ENCODE measurements at places on chromosomes 12 and 14.

- DNase-seq, result no peak
Observed at GRCh38 chr12:10400829-10401228, 8.7 kb downstream of the KLRC4 start.

GRCh38 chr12:65859519-65859918 lies 35.2 kb downstream of the HMGA2 start:
- DNase-seq, result no peak

DNA sequence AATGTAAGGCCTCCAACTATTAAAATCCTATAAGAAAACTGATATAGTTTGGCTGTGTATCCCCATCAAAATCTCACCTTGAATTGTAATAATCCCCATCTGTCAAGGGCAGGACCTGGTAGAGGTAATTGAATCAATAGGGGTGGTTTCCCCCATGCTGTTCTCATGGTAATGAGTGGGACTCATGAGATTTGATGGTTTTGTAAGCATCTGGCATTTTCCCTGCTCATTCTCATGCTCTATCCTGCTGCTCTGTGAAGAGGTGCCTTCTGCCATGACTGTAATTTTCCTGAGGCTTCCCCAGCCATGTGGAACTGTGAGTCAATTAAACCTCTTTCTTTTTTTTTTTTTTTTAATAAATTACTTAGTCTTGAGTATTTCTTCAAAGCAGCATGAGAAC lies 31.9 kb downstream of the TSPAN19 start:
- DNase-seq, result no peak

- DNase-seq, result no peak
Observed at GRCh38 chr14:89652352-89652751, 235.3 kb upstream of the FOXN3 start.

DNA sequence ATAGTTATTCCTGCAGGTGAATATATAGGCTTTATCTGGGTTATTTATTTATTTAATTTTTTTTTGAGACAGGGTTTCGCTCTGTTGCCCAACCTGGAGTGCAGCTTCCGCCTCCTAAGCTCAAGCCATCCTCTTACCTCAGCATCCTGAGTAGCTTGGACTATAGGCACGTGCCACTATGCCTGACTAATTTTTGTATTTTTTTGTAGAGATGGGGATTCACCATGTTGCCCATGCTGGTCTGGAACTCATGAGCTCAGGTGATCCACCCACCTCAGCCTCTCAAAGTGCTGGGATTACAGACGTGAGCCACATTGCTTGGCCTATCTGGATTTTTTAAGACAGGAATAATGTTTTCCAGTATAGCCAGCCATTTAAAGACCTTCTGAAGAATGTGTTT lies 2.0 kb downstream of the RAN start:
- no peak for DNase-seq

DNA sequence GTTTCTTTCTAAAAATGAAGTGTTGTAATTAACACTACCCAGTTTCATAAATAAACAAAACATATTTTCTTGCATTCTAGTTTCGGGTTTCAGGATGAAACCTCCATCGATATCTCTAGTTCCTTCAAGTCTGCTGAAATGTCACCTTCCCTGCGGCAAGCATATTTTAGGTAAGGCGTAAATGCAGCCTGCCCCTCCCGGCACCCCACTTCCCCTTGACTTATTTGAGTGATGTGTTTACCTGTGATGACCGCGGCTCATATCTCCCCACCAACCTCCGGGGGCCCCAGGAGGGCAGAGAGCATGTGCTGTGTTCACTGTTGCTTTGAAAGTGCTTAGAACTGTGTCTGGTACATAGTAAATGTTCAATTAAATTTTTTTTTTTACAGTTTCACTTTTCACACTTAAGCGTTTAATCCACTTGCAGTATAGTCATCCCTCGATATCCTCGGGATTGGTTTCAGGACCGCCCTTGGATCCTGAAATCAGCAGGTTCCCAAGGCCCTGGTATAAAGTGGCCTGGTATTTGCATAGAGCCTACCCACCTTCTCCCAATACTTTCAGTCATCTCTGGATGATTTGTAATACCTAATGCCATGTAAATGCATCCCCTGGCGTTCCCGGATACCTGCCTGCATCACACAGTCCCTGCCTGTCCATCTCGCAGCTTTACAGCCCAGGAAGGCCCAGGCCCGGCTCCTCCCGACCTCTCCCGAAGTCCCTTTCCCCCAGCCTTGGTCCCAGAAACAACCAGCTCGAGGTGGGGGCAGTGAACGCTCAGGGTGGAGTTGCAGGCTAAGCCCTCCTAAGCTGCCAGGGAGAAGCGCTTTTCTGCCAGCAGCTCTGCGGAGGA lies 40.2 kb upstream of the FBRSL1 start:
- DNase-seq, result no peak

DNA sequence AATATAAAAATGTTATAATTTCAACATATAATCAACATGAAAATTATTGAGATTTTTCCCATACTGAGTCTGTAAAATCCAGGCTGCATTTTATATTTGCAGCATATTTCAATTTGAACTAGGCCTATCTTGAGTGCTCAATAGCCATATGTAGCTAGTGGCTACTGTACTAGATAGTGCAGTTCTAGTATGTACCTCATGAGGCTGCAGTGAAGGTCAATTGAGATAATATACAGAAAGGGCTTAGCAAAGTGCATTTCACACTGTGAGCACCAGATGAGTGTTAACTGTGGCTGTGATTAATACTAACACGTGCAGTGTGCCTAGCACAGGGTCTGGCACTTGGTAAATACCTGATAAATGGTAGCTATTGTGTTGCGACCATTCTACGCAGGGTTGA lies 5.4 kb upstream of the SLC22A17 start:
- no peak for DNase-seq

DNA sequence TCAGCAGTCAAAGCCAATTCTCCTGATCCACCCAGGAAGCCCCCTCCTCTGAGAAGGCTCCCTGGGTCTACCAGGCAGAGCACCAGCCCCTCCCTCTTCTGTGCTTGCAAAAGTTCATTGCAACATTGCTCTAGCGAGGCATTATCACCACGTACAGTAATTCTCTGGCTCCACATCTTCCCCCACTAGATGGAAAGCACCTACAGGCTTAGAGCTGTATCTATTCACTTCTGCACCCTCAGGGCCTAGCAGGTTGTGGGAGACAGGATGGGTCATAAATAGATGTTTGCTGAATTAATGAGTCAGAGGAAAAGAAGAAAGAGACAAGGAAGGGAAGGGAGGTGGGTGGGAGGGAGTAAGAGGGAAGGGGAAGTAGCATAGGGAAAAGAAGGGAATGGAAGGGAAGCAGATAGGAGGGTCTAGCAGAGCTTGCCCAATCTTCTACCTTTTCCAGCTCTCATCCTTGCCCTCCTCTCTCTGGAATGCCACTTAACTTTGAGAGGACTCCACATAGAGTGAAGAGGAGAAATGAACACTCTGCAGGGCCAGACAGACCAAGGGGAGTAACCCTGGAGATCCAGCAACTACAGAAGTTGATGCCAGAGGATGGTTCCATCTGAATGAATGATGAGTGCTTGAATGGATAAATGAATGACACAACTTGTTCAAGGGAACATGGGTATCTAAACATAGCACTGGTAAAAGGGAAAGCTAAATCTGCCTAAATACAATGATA lies 42.0 kb upstream of the NT5DC3 start:
- DNase-seq, result no peak

- no peak for DNase-seq
Observed at GRCh38 chr12:95859947-95860850, 1.4 kb downstream of the SNRPF start.

DNA sequence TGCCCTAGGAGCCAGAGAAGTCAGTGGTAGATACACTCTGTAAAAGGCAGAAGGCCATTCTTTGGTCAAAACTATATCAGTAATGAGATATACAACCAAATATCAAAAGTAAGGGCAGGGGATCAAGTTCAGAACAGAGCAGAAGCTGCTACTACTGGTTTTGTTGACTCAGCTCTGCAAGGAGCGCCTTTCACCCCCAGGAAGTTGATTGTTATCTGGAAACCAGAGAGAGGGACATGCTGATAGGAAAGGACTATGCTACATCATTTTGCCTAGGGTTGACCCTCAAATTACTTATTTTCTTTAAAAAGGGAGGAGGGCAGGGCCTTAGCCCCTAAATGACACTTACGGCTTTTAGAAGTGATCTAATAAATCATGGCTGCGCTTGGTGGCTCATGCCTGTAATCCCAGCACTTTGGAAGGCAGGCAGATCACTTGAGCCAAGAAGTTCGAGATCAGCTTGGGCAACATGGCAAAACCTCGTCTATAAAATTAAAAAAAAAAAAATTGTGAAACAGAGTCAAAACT lies 194.0 kb downstream of the KLHL28 start:
- no peak for DNase-seq

DNA sequence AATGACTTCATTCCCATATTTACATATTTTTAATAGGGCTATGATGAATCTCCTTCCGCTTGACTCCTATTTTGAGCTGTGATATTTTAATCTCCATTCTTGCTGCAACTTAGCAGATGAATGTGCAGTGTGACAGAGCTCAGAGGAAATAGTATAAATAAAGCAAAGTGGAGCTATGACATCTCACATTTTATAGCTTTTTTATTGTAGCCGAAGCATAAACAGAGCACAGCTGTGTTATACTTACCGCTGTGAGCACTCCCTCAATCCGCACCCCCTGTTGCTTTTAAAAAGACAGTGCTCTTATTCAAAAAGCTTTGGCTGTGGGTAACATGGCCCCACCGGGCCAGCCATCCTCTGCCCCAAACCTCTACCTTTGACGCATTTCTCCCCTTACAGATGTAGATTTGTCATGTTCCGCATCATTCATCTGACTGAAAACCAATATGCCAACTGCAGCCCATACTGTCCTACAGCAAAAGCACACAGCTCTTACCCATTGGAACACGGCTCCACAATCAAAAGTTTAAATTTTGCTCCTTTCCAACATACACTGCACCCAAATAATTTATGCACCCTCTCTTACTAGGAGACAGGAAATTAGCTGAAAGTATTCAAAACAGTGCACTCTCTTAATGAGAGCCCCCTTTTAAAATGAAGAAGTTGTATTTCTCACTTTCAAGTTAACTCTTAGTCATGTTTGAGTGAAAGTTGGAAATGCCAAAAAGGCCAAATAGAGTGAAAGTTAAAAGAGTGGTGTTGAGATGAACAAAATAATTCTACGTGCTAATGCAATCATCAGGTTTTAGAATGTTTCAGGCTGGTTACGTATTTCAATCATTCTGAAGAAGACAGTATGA lies 429.3 kb upstream of the SOX5 start:
- DNase-seq, result no peak

- DNase-seq, result no peak
Observed at GRCh38 chr12:34190054-34190453, 167.8 kb downstream of the ALG10 start.

- DNase-seq, result no peak
Observed at GRCh38 chr12:53062011-53062961, 12.4 kb downstream of the TNS2 start.

- DNase-seq, result no peak
Observed at GRCh38 chr12:50222275-50222783, 55.2 kb upstream of the CERS5 start.

DNA sequence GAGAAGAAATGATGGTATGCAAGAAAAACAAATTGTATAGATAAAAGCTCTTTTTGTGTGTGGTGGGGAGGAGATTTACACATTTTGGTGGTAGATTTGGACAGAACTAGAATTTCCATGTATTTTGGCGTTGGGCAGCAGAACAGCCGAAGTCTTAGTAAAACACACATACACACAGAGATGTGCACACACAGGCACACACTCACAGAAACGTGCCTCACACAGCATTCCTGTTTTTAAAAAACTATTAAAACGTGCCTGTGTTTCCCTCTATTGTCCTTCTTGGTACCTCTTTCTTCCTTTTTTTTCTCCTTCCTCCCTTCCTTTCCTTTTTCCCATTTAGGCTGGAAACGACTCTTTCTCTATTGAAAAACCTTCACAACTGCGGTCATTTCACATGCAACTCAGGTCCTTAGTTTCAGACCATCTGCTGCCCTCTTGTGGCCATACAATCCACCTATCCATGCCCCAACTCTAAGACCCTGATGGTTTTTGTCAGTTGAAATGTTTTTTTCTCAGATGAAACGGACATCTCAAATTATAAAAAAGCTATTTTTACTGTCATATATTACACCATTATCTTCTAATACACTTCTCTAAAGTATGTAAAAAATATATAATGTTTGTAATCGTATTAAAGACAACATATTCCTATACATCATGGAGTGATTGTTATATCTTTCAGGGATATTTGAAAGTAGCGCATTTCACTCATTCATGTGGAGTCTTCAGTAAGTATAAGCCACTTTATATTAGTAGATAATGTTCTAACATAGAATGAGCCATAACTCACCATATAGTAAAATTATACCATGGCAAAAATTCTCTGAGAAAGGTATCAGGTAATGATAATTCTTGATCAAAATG lies 386.7 kb upstream of the NOVA1 start:
- no peak for DNase-seq

DNA sequence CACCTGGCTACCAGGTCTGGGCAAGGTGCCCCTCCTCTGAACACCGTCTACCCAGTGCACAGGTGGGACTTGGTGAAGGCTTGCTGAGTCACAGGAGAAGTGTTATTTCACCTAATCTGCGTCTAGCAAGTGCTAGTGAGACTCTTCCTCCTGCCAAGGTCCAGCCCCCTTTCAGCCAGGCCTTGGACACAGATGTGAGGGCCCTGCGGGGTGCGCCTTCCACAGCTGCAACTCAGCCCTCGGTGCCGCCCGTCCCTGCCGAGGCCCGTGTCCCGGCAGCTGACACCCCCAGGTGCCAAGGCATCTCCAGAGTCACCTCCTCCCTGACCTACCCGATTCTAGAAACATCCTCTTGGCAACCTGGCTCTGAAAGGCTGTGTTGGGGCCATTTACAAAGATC lies 55.1 kb downstream of the PRIMA1 start:
- no peak for DNase-seq

- DNase-seq, result no peak
Observed at GRCh38 chr14:68849416-68849815, 56.5 kb upstream of the ZFP36L1 start.

GRCh38 chr12:130838284-130838950 lies 633 bp downstream of the STX2 start:
- no peak for DNase-seq

DNA sequence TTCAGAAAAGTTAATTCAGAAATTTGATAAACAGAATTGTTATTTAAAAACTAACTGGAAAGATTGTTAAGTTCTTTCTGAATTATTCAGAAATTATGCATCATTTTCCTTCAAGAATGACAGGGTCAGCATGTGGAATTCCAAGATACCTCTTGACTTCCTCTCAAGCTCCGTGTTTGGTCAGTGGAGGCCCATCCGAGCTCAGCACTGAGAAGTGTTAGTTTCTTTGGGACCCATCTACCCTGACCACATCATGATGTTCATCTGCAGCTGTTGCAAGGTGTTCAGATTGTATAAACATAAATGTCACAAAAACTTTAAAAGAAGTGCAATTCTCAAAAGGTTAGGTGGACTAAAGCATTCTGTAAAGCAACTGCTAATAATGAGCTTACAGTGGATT lies 33.7 kb downstream of the MDM2 start:
- no peak for DNase-seq

DNA sequence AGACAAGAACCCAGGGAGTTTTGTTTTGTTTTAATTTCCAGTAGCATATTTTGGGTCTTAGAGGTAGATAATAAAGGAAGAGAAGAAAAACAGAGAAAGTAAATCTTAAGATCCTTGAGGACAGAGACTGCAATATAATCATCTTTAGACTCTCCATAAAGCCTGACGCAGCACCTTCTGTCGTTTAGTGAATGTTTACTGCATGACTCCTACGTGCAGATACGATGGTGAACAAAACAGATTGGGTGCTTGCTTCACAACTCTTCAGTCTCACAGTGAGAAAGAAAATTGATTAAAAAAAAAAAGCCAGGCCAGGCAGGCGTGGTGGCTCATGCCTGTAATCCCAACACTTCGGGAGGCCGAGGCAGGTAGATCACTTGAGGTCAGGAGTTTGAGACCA lies 86.9 kb downstream of the STON2 start:
- DNase-seq, result no peak

GRCh38 chr12:121669521-121669900 lies at the start of gene MORN3:
TSS of gene MORN3 (minus strand) at chr12:121669654. CDS start at chr12:121669483, 171 bp downstream.
- no peak for DNase-seq
